Mesangial cell (primary cell): ENCODE measurements at places on chromosomes 11 and 22. TPM values are rescaled to one million over a fixed set of nuclear protein-coding genes. Genes with fewer than 3 reads are reported as not detected.

The OR52I1 gene
- total RNA-seq = not detected in 2 replicates

The APOL4 gene
- total RNA-seq = not detected in 2 replicates

The GALNT18 gene
- total RNA-seq = 1.5 and 2.8 TPM in 2 replicates

The EML3 gene
- total RNA-seq = 24.4 and 37.3 TPM in 2 replicates

The OR52K1 gene
- total RNA-seq = not detected in 2 replicates

The OR52B4 gene
- not detected in 2 replicates for total RNA-seq
